ENCODE measurements at places on chromosomes 12 and 14.

DNA sequence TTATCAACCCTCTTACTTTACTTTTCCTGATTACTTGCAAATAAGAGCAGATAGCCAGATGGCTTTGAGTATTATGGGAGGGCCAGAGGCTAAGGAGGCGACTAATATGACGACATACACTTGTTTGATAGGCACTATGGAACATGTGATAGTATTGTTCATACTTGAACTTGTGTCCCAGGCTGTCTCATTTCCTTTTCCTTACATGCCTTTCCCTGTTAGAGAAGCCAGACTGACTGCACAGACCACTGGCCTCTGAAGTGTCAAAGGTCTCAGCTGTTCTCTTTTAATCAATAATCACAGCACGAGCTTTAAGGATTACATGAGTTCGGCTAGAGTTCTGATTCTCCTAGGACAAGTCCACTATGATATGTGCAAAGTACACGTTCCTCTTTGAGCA is 326.0 kb downstream of the PRKD1 start:
- no peak for DNase-seq

- DNase-seq = no peak
Observed at GRCh38 chr12:94954029-94954685, 49.3 kb downstream of the NDUFA12 start.

- no peak for DNase-seq
Observed at GRCh38 chr14:92582706-92583452, 69.3 kb downstream of the RIN3 start.

DNA sequence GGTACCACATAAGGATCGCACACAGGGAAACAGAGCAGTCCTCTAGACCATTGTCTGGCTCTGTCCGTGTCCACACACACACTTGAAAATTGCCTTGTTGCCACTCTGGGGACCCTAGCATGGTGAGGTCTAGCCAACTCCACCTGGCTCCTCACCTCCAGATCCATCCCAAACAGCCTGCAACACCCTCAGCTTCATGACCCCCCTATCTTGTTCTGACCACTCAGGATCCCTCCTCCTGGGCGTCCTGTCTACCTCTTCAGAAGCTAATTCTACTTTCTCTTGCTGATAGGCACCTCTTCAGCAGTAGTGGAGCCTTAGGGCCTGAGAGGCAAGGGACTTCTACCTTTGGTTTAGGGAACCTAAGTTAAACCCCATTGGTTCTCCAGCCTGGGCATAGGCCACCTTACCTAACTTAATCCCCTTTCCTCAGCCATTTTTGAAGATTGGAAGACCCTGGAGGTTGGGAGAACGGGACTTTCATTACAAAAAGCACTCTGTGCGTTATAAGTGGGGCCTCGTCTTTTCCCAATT is 697 bp upstream of the HOXC5 start:
- DNase-seq = no peak

DNA sequence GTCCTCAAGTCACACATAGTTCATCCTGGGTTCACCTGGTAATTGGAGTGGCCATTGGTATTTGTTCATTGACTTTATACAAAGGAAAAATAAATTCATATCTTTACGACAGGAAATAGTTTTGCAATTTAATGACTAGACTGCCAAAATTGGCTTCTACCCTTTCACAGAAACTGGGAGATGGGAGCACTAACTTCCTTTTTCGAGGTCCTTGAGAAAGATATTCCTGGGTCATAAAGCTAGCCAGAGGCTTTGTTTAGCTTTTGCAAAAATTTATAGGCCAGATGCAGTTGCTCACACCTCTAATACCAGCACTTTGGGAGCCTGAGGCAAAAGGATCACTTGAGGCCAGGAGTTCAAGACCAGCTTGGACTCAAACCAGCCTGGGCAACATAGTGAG is 10.2 kb upstream of the OR11G2 start:
- DNase-seq = no peak

DNA sequence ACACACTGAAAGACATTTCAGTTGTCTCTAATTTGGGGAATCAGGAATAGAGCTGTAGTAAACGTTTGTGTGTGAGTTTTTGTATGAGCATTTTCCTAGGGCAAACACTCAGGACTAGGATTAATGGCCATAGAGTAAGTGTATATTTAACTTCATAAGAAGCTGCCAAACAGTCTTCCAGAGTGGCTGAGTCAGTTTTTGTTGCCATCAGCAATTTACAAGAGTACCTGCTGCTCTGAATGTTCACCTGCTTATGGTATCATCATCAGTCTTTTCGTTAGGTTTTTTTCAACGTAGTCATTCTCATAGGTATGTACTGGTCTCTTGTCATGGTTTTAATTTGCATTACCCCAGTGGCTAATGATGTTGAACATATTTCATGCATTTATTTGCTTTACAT is 30.6 kb upstream of the TRHDE start:
- no peak for DNase-seq

- DNase-seq = no peak
Observed at GRCh38 chr12:2482938-2483660, 311.7 kb upstream of the FKBP4 start.

DNA sequence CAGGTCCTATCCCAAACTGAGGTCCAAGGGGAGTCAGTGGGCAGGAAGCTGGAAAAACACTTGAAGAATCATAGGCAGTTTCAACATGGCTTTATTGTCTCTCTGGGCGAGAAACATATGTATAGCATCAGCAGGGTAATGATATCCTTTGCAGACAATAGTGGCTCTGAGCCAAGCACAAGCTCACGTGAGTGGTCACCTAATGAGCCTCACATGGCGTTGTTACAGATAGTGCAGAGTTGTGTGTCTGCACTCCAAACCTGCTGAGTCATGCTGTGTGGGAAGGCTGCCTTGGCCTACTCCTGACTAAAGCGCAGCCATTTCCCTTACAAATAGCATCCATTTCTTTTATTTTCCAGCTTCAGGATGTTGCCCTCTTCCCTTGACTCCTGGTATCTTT is 105.2 kb upstream of the SYT1 start:
- DNase-seq = no peak

DNA sequence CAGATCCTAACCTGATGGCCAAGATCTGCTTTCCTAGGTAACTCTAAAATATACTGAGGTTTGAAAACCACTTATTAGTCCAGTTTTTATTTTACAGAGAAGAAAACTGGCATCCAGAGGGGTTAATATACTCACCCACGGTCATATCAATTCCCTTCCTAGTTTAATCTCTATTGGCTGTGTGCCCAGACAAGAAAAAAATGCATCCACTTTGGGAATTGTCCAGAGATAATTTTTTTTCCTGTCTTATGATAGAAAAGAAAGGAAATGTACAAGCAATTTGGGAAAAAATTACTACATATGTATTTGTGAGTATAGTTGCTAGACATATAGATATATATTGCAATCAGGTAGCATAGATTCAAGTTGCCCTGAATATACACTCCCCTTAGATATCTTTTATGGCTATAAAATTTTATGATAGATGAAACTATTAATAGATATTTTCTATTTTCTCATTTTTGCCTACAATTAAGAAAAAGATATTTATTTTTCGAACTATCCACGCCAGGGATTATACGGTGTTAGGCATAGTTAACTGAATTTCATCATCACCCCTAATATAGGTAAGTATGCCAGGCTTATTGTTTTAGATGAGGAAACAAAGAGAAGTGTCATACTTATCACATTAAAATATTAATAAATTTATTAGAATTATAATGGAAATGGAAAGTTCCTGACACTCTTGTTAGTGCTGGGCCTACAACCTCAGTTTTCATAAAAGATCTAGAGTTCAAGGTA is 100.5 kb upstream of the SLC38A2 start:
- no peak for DNase-seq

GRCh38 chr12:23950210-23950774 is 822 bp upstream of the SOX5 start:
- DNase-seq = no peak

DNA sequence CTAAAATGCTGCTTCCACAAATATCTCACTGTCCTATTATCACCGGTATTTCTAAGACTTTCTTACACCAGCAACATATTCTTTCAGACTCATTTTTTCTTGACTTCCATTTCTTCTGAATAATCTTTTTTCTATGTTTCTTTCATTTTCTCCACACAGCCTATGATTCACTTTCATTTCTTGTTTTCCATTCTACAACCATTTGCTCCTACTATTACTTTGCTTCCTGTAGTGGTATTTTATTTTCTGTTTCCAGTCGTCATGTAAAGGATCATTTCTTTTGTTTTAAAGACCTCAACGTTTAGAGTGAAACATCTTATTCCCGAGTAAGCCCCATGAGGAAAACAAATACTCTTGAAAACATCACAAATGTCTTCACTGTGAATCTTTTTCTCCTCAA is 182.2 kb upstream of the MDGA2 start:
- DNase-seq = no peak

DNA sequence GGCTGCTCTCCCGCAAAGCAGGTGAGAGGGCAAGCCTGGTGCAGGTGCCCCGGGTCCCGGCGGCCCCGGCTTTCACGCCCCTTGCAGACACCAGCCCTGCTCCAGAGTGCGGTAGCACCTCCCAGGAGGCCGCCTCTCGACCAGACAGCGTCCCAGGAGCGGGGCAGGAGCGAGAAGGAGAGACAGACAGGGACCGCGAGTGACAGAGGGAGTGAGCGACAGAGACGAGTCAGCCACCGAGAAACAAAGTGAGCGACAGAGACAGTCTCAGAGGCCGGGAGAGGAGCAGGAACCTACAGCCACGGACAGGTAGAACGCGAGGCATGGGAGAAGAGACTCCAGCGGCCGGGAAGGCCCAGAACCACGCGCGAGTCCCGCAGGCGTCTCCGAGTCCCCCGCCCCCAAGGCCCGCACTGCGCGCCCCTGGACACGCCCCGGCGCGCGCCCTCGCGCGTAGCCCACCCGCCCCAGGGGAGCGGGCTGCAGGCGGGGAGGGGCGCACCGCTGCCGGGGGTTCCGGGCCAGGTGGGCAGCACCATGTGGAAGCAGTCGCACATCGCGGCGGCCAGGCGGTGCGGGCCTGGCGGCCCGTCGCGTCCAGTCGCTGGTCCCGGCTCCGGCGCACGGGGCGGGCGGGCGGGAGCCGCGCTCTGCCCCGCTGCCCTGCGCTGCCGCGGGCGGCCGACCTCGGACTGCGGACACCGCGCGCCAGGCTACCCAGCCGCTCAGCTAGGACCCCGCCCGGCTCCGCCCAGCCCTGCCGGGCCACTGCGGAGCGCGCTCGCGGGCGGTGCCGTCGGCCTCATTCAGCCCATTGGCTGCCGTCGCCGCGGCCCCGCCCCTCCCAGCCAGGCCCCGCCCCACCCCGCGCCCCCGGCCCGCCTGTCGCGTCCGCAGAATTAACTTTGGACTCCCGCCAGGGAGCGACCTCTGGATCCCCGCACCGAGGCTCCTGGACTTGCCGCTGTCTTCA is at the start of gene AHNAK2:
Gene AHNAK2 (minus strand): TSS at position 694 of the 973 bp plus-strand sequence. CDS start 137 bp downstream, at position 557.
- DNase-seq = no peak

- no peak for DNase-seq
Observed at GRCh38 chr12:47095446-47096236, 15.9 kb upstream of the AMIGO2 start.

GRCh38 chr14:104036212-104036611 is 49.3 kb upstream of the ASPG start:
- DNase-seq = no peak

GRCh38 chr14:53409969-53410368 is 256.8 kb upstream of the DDHD1 start:
- no peak for DNase-seq

GRCh38 chr12:93526786-93527428 is 45.6 kb upstream of the SOCS2 start:
- DNase-seq = no peak

- DNase-seq = no peak
Observed at GRCh38 chr14:33343016-33343415, 404.3 kb downstream of the NPAS3 start.

GRCh38 chr12:81231574-81232368 is 153.9 kb downstream of the ACSS3 start:
- DNase-seq = no peak

GRCh38 chr12:44812062-44812461 is 64.1 kb downstream of the NELL2 start:
- DNase-seq = no peak

GRCh38 chr14:61308198-61308597 is 13.2 kb upstream of the PRKCH start:
- DNase-seq = no peak

GRCh38 chr14:20418501-20418909 is 5.2 kb upstream of the TEP1 start:
- DNase-seq = no peak

DNA sequence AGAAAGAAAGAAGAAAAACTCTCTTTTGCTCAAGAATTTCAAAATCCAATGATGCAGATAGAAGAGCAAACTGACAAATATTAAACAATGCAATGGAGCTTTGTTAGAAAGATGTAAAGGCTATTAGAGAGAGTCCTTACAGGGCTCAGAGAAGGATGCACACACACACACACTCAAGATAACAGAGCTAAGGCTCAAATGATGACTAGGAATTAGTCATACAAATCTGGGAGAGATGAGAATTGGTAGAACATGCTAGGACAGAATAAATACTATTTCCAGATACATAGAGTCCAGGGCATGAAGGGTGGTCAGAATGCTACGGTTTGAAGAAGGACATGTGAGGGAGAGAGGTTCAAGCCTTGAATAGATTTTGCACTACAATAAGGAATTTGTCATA is 650.1 kb upstream of the MDGA2 start:
- DNase-seq = no peak

GRCh38 chr12:60489071-60489470 is 893.2 kb downstream of the SLC16A7 start:
- no peak for DNase-seq

GRCh38 chr14:76666746-76667145 is 94.5 kb upstream of the VASH1 start:
- no peak for DNase-seq

GRCh38 chr12:40889329-40889728 is 197.1 kb downstream of the CNTN1 start:
- no peak for DNase-seq

DNA sequence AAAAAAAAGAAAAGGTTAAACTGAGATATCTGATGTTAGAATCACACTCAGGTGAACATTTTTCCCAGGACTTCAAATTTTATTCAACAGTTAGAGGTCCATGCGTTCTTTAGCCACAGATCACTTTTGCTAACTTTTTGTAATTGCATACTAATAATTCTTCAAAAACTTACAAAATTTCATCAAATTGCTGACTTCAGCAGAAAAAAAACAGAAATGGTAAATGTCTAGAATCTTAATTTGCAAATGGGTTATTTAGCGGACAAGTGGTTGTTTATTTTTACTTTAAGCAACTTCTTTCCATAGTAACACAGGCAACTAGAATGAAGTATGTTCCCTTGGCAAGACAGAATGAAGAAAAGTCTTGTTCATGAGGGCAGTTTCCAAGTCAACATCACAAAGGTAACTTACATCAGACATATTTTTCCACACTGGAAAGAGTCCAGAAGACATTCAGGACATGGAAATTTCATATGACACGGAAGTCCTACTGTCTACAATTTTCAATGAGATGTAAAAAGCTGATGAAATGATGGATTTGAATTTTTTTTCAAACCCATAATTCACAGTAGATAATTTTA is 62.5 kb upstream of the SOX5 start:
- no peak for DNase-seq

DNA sequence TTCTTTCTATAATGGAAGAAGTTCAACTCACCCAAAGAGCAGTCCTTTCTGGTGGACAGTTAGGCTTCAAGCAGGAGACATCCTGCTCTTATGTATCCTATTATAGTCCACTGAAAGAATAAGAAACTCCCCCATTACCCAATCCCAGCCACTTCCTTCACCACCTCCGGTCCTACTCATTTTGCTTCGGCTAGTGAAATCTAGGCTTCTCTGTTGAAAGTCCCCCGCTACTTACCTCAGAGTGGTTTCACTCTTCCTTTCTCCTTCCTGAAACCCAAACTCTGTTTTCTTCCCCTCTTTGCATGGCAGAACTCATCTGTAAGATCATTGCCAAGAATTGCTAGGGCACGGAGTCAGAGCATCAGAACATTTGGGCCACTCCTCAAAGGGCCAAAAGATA is at the start of gene GPR84:
Gene GPR84 (minus strand): TSS at position 74 of the 400 bp plus-strand sequence. CDS start 635 bp downstream, outside the sequence.
- DNase-seq = no peak

GRCh38 chr12:18690653-18691052 is 47.2 kb downstream of the PLCZ1 start:
- no peak for DNase-seq
